ENCODE measurements at places on chromosomes 2 and 18.

GRCh38 chr2:85718885-85719492 is 24.8 kb downstream of the GNLY start:
- no peak overlapping the region for H3K27ac ChIP-seq
- no peak for DNase-seq
- no peak overlapping the region for H3K4me3 ChIP-seq
- H3K4me1 ChIP-seq, result no peaks in the 10 kb centered on the region
- H3K27me3 ChIP-seq, result no peaks in the 10 kb centered on the region
- no peaks in the 10 kb centered on the region for H3K36me3 ChIP-seq

DNA sequence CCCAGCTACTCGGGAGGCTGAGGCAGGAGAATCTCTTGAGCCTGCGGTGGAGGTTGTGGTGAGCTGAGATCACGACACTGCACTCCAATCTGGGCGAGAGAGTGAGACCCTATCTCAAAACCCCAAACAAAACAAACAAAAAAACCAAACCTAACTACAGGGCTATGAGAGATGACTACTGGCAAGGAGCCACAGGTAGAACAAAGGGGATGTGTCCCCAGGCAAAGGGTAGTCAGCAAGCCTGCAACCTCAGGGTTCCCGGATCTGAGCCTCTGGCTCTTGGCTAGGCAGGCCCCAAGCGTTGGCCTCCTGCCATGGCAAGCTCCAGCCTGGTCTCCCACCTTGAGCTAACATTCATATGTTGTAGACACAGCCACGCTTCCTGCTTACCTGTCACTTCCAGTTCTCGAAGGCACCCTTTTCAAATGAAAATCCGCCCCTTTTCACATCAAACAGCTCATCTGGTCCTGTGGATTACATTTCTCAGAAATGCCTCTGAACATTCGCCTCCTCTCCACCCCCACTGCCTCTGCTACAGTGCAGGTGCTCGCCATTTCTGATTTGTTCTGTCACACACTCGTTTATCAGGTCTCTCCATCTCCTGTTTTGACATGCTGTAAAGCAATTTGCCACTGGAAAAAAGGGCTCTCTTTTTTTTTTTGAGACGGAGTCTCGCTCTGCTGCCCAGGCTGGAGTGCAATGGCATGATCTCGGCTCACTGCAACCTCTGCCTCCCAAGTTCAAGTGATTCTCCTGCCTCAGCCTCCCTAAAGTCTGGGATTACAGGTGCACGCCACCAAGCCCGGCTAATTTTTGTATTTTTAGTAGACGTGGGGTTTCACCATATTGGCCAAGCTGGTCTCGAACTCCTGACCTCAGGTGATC is 13.1 kb upstream of the ACTR3 start:
- H3K4me3 ChIP-seq, result no peak overlapping the region
- no peaks in the 10 kb centered on the region for H3K27me3 ChIP-seq
- no peak for DNase-seq
- no peak overlapping the region for H3K27ac ChIP-seq
- H3K36me3 ChIP-seq, result no peaks in the 10 kb centered on the region

- H3K27me3 ChIP-seq, result no peaks in the 10 kb centered on the region
- no peak overlapping the region for H3K4me3 ChIP-seq
- H3K4me1 ChIP-seq, result no peaks in the 10 kb centered on the region
- no peak overlapping the region for H3K27ac ChIP-seq
- DNase-seq, result no peak
Measured at GRCh38 chr2:134950886-134951285, 32.3 kb downstream of the CCNT2 start.

DNA sequence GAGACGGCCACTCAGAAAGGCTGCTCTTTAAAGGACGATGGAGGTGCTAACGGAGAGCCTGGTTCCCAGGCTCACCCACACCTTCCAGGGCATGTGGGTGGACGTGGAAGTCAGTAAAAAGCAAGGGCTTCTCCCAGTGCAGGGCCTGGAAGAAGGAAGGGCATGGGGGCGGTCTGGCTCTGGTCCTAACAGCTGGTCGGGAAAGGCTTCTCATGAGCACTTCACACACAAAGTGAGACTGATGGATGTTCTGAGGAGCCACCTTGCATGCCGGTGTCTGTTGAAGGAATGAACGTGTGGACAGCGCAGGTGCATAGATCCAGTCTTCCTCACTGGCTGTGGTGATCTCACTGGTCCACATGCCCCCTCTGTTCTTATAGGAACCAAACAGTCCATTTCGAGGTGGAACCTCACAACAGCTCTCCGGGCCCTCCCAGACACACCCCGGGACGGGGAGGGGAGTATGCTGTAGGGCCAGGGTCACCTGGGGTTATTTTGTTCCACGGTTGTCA is 90.6 kb upstream of the UXS1 start:
- no peaks in the 10 kb centered on the region for H3K36me3 ChIP-seq
- no peak overlapping the region for H3K27ac ChIP-seq
- H3K4me3 ChIP-seq, result no peak overlapping the region
- no peaks in the 10 kb centered on the region for H3K4me1 ChIP-seq
- H3K27me3 ChIP-seq, result no peaks in the 10 kb centered on the region

GRCh38 chr18:63319383-63320122 is at the start of gene BCL2:
Gene BCL2 (minus strand): TSS chr18:63319769.
- H3K27me3 ChIP-seq, result no peaks in the 10 kb centered on the region
- DNase-seq, result peak; percentile 75
- peaks cover 10% of the 10 kb centered on the region for H3K4me1 ChIP-seq
- no peaks in the 10 kb centered on the region for H3K36me3 ChIP-seq
- H3K4me3 ChIP-seq, result peak within 1 kb of the TSS; percentile 68

GRCh38 chr2:55400332-55400731 is 19.3 kb downstream of the CCDC88A start:
- no peak overlapping the region for H3K4me3 ChIP-seq
- DNase-seq, result no peak
- no peaks in the 10 kb centered on the region for H3K4me1 ChIP-seq
- no peaks in the 10 kb centered on the region for H3K36me3 ChIP-seq

GRCh38 chr2:154623819-154624218 is 74.7 kb upstream of the KCNJ3 start:
- no peak overlapping the region for H3K4me3 ChIP-seq
- no peaks in the 10 kb centered on the region for H3K27me3 ChIP-seq
- H3K4me1 ChIP-seq, result no peaks in the 10 kb centered on the region
- DNase-seq, result no peak
- H3K36me3 ChIP-seq, result no peaks in the 10 kb centered on the region

DNA sequence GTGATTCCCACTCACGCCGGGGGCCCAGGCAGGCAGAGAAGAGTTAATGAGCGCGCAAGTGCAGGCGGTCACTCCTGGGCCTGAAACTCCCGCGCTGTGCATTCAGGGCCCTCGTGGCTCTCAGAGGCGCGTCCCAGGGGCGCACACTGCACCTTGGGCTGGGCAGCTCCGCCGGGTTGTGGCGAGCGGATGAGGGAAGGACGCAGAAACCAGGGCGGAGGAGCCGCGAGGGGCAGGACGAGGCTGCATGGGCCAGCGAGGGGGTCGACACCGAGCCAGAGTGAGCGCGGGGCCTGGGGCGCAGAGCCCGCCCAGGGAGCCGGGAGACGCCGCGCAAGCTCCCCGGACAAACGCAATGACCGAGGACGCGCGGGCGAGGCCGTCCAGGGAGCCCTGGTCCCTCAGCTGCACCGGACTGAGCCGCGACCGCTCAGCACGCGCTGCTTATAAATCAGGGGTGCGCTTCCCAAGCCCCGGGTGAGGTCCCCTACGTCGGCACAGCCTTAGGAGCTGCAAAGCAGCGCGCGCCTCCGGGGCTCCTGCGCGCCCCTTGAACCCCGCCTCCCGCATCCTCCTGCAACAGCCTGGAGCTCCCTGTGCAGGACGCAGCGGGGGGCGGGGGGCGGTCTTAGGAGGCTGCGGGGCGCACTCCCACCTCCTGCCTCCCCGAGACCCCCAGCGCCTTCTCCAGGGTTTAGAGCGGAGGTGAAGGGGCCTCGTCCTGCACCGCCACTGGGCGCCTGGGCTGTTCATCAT is 180.2 kb upstream of the ALKAL2 start:
- no peak overlapping the region for H3K27ac ChIP-seq
- H3K4me3 ChIP-seq, result peak overlapping the region; percentile 17
- H3K27me3 ChIP-seq, result peaks cover 9% of the 10 kb centered on the region
- H3K36me3 ChIP-seq, result no peaks in the 10 kb centered on the region

DNA sequence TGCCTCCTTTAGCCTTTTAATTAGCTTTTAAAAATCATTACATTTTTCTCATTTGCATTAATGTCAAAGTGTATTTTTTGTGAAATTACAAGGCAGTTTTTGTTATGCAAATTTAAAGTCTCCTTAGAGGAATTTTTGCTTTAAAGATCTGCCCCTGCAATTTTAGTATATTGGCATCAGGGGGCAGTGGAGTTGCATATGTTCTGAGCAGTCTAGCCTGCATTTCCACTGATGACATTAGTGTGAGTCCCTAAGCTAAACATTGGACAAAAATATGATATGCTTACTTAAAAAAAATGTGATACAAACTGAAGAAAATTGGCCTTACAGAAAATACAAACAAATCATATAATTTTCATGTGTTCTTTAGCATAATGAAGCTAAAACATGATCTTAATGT is 426.5 kb downstream of the SLC4A3 start:
- no peak for DNase-seq
- no peak overlapping the region for H3K4me3 ChIP-seq
- H3K27me3 ChIP-seq, result no peaks in the 10 kb centered on the region
- no peaks in the 10 kb centered on the region for H3K36me3 ChIP-seq

Measured in ascending aorta (tissue), 2 donors.